ENCODE measurements at places on chromosomes 11 and 22. TPM values are rescaled to one million over a fixed set of nuclear protein-coding genes. Genes with fewer than 3 reads are reported as not detected.

DNA sequence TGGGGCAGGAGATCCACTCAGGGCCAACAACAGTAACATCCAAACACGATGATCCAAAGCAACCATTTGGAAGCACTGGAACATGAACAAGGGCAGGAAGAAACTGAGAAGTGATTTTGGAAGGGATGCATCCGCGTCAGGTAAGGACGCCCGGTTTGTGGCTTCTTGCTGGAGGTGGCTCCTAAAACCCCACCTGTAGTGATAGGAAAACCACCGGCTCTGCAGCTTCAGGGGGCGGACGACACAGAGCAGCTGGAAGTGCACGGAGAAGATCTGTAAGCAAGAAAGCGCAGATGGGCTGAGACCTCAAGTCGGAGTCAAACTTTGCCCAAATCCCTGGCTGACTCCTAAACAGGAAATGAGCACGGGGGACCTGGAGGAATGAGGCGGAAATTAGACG is 1066.1 kb downstream of the BRD1 start:
- no peak for DNase-seq

DNA sequence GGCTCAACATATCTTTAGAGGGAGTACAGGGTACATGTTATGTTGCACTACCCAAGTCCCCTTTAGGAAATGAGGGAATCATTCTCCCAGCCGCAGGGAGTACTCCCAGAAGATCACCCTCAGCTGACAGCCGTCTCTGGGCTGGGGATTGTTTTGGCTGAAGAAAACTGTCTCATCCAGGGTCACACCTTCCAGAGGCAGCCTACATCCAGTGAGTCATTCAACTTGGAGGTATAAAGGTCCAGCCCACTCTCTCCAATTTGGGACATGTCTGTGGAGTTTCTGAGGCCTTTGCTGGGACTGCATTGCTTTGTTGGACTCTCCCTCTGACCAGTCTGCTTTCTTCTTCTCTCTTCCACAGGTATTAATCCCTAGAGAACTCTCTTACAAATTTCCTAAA is 42.1 kb downstream of the RASSF10 start:
- DNase-seq = no peak

DNA sequence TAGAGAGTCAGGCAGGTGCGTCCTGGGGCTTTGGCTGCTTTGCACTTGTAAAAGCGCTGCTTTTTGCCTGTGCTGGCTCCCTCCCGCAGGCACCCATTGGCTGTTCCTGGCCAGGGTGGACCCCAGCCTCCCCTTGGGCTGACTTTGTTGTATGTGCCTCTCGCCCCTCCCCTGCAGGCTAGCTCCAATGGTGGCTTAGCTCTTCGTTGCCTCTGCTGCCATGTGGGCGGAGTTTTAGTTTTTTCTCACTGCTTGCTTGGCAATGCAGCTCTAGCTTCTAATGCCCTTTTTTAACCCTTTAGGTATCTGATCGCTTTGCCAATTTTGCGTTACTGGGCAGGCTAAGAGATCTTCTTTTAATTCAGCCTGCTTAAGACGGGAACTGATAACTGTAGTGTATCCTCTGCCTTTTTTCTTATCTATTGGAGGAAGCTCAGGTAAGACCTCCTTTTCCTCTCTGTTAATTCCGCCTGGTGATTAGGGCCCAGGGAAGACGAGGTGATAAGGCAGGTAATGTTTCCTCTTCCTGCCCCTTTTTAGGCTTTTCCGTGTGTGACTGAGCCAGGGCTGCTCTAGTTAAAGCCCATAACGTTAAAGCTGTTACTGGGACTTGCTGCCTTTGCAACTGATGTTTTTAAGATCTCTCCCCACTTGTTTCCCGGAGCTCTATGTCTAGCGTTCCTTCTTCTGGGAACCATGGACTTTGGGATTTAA is 11.7 kb upstream of the GLYATL1 start:
- DNase-seq = no peak

GRCh38 chr11:119940401-119940976 is 197.4 kb downstream of the TRIM29 start:
- no peak for DNase-seq

- peak; percentile 33 for DNase-seq
These were observed 1.7 kb downstream of the FCHSD2 start for GRCh38 chr11:73140213-73141030.

DNA sequence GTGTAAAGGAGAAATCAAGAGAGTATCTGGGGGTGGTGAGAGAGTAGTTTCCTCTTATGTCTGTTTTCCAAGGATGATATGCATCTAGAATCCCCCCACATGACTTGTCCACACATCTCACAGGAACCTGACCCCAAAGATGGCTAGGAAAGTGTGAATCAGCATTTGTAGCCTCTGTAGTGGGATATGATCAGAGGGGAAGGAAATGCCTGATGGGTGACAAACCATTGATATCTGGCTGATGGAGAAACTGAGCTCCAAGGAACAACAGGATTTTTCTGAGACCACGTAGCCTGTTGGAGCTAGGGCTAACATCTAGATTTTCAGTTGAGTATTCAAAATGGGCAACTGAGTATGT is 369.4 kb downstream of the DDX10 start:
- DNase-seq = no peak

Gene DUSP8
- total RNA-seq = 14.9 TPM

Gene VSTM5
- total RNA-seq = 0.87 TPM

All from ovary (tissue), 10 donors.